ENCODE measurements at places on chromosomes 1 and 21.

DNA sequence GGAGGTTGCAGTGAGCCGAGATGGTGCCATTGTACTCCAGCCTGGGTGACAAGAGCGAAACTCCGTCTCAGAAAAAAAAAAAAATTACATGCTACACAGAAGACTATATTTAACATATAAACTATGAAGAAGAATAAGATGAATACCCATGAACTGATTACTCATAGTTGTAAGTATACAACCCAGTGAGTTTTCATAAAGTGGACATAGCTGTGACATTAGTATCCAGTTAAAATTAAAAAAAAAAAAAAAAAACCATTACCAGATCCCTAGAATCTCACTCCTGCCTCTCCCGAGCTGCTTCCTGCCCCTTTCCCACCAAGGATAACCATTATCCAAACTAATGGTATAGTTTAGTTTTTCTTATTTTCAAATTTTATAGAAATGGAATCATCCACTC is 37.4 kb downstream of the UBE4B start:
- no peak for DNase-seq

GRCh38 chr1:36561361-36561724 is 78.6 kb upstream of the CSF3R start:
- DNase-seq = no peak

GRCh38 chr1:26237230-26237966 is 3.4 kb downstream of the CEP85 start:
- DNase-seq = peak; percentile 5

DNA sequence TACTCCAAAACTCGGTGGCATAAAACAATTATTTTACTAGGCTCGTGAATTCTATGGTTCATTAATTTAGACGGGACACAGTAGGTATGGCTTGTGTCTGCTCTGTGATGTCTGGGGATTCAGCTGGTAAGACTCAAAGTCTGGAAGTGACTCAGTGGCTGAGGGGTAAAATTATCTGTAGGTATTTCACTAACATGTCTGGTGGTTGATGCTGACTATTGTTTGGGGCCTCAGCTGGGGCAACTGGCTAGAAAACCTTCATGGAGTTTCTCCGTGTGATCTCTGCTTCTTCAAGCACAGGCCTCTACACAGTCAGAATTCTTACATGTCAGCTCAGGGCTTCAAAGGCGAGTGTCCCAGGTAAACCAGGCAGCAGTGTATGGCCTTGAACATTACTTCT is 41.2 kb upstream of the KLF17 start:
- no peak for DNase-seq

GRCh38 chr1:29984166-29984861 is 739.1 kb downstream of the MATN1 start:
- no peak for DNase-seq

DNA sequence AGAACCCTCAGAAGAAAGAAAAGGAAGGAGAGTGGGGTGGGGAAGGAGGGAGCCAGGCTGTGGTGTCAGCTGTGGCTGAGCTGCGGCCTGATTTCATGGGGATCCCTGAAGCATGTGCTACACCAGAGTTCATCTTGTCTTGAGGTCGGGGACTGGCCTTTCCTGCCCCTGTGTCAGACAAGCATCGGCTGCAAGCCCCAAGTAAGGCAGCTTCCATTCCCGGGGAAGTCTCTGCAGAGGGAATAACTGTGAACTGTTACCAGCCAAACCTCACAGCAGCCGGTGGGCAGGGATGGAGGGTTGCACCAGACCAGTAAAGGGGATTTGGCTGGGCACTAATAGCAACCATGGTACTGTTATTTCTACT is 35.7 kb upstream of the BTG2 start:
- no peak for DNase-seq

GRCh38 chr1:94617134-94617805 is 75.7 kb upstream of the F3 start:
- DNase-seq = peak; percentile 63

GRCh38 chr1:231613419-231614349 is 12.9 kb upstream of the DISC1 start:
- DNase-seq = no peak

GRCh38 chr1:20166051-20166450 is 19.8 kb upstream of the UBXN10 start:
- DNase-seq = no peak

- peak; percentile 84 for DNase-seq
These were observed 101.7 kb downstream of the NEK7 start for GRCh38 chr1:198258491-198258890.

DNA sequence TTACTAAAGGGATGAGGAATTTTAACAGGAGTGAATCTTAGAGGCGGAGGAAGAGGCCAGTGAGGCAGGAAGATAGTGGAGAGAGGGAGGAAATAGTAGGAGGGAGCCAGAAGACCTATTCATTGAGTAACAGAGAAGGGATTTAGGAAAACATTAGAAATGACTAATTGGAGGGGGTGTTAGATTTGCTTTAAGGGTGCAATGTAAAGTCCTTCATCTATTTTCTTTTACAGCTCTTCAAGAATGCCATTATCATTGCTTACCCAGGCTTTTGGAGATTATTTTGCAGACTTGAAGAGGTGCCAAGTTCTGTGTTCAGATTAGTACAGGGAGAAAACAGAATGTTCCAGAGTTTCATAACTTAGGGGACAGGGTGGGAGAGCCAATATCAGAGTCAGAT is 33.8 kb downstream of the OR10J1 start:
- no peak for DNase-seq

All from AG10803 (cell line).